Esophagus squamous epithelium (tissue), 5 donors: ENCODE measurements at places on chromosomes 11 and 22.
A peak's percentile ranks its signal among the peaks of the same experiment; 100 is the strongest.

DNA sequence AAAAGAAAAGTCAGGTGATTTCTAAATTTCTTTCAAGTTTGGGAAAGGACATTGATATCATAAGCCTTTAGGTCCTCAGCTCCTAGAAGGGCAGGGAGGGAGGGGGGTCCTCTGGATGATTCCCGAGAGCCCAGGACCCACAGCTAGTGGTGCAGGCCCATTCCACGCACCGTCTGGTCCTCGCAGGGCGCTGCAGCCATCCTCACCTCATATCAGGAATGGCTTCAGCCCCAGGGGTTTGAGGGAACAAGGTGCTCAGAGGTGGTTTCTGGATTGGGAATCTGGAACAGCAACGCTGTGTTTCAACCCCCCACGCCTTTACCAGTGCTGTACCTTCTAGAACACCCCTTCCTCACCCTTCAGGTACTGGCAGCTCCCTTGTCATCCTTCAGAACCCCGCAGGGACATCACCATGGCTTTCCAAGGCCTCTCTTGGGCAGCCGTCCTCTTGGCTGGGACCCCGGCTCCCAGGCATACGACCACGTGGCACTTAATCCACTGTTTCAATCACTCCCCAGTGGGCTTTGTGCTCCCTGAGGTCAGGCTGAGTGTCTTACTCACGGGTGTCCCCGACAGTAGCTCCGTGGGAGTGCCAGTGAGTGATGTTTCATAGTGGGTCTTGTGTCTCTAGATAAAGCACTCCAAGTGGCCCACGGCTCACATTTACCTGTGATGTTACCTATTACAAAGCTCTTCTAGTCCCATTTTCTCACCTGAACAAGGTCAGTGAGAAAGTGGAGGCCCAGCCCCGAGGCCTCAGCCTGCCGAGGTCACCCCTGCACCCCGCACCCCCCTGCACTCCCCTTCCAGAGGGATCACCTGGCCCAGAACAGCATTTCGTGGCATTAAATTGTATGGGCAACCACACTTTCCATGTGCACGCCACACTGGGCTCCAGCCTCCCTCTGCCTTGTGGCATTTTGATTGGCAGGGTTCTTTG lies 93.9 kb downstream of the MORC2 start:
- H3K4me1 ChIP-seq = no peaks in the 10 kb centered on the region
- H3K27me3 ChIP-seq = no peaks in the 10 kb centered on the region
- H3K36me3 ChIP-seq = no peaks in the 10 kb centered on the region
- H3K4me3 ChIP-seq = no peak overlapping the region

DNA sequence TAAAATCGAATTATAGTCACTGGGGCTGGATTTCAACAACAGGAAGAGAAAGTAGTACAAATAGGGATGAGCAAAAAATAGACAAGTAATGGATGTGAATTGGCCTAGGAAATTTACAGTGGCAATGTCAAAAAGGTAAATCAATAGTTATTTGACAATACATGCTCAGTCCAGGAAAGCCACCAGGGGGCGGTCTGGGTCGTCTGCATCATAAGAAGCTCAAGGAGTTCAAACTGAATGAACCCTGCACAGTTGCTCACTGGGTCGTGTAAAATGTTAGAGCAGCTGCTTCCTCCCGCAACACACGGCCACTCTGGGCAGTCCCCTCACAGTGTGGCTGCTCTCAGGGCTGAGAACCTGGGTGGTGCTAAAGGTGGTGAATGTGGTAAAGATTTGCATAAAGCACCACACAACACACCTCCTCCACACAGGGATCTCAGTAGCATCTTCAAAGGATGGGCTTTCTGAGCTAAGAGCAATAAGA lies 85.9 kb downstream of the ZNF280B start:
- DNase-seq = peak; percentile 40
- H3K36me3 ChIP-seq = no peaks in the 10 kb centered on the region
- H3K4me3 ChIP-seq = no peak overlapping the region
- H3K4me1 ChIP-seq = no peaks in the 10 kb centered on the region

- H3K4me3 ChIP-seq = no peak overlapping the region
- DNase-seq = no peak
- H3K36me3 ChIP-seq = no peaks in the 10 kb centered on the region
- no peaks in the 10 kb centered on the region for H3K27me3 ChIP-seq
- no peaks in the 10 kb centered on the region for H3K4me1 ChIP-seq
Observed at GRCh38 chr22:49412236-49412635, 415.4 kb downstream of the BRD1 start.

DNA sequence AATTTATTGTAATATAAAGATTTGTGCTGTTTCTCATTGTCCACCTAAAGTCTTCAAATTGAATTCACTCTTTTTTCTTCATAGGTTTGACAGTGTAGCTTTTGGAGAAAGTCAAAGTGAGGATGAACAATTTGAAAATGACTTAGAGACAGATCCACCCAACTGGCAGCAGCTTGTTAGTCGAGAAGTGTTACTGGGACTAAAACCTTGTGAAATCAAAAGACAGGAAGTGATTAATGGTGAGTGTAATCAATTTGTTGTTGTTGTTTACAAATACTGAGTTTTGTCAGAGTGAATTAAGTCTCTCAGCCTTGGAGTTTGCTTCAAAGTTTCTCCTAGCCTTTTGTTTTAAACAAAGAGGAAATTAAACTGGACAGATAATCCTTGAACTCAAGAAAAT lies 53.6 kb upstream of the GRIK4 start:
- no peaks in the 10 kb centered on the region for H3K27me3 ChIP-seq
- H3K36me3 ChIP-seq = peaks cover 10% of the 10 kb centered on the region
- no peak overlapping the region for H3K4me3 ChIP-seq
- no peak for DNase-seq
- H3K27ac ChIP-seq = no peak overlapping the region
- no peaks in the 10 kb centered on the region for H3K4me1 ChIP-seq

DNA sequence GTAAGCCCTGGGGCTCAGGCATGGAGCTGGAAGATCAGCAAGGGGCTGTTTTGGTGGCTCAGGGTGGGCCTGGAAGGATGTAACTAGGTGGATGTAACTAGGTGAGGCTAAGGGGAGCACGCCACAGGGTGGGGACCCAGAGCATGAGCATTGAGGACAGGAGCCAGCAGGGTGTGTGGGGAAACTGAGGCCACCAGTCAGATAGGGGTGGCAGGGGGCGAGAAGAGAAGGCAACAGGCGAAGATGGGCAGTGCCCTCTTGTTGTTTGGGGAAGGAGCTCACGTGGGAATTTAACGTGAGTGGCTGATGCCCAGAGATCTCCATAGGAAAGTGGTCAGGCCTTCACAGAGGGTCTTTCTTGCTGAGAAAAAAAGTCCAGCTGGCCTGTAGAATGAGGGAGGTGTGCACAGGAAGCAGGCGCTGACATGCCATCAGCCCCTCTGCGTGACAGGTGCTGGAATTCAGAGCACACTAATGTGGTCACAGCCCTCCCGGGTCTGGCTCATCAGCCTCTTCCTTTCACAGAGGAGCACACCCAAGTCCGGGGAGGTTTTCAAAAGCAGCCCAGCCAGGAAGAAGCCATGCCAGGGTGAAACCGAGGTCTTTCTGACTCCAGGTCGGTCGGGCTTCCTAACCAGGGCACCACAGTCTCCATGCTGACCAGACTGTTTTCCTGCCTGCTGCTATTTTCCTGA lies 54.6 kb upstream of the PAX6 start:
- no peaks in the 10 kb centered on the region for H3K27me3 ChIP-seq
- DNase-seq = no peak
- no peak overlapping the region for H3K27ac ChIP-seq
- no peak overlapping the region for H3K4me3 ChIP-seq

DNA sequence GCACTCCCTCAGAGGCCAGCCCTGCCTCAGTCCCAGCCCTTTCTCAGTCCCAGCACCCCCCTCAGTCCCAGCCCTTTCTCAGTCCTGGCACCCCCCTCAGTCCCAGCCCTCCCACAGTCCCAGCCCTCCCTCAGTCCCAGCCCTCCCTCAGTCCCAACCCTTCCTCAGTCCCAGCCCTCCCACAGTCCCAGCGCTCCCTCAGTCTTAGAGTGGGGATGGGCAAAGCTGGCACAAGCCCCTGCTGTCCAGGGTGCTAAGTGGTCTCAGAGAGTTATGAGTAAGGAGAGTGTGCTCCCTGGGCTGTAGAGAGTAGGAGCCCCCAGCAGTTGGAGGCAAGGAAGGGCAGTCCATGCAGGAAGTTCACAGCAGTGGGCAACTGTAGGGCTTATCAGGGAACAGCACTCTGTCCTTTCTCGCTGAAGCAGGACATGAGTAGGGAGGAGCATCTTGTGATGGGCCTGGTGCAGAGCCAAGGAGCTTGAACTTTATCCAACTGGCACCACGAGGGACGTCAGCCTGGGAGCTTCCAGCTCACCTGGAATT lies 51.4 kb upstream of the CRYBB3 start:
- no peak for DNase-seq
- H3K27ac ChIP-seq = peak overlapping the region; percentile 75
- peaks cover 3% of the 10 kb centered on the region for H3K36me3 ChIP-seq
- no peak overlapping the region for H3K4me3 ChIP-seq

GRCh38 chr22:31253949-31254348 lies 38.3 kb downstream of the PIK3IP1 start:
- no peaks in the 10 kb centered on the region for H3K27me3 ChIP-seq
- H3K27ac ChIP-seq = peak overlapping the region; percentile 71
- peaks cover 19% of the 10 kb centered on the region for H3K36me3 ChIP-seq
- DNase-seq = no peak
- H3K4me3 ChIP-seq = peak overlapping the region; percentile 9
- H3K4me1 ChIP-seq = peaks cover 17% of the 10 kb centered on the region

- H3K27me3 ChIP-seq = no peaks in the 10 kb centered on the region
- peaks cover 19% of the 10 kb centered on the region for H3K4me1 ChIP-seq
- DNase-seq = no peak
Observed at GRCh38 chr11:120256178-120256577, 16.2 kb downstream of the POU2F3 start.

DNA sequence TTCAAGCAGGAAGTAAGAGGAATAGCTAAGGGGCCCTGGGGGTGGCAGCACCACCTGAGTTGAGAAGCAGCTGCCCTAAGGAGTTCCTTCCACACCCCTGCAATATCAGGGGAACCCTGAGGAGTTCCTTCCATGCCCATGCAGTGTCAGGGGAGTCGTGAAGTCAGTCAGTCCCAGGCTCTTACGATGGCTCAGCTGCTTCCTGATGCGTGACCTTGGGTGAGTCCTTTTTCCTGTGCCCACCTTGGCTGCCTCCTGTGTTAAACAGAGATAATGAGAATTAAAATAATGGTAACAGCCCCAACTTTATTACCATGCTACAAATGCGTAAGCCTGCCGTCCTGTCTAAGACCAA lies 181.1 kb downstream of the MIAT start:
- H3K27me3 ChIP-seq = no peaks in the 10 kb centered on the region
- H3K4me1 ChIP-seq = no peaks in the 10 kb centered on the region
- DNase-seq = no peak
- H3K27ac ChIP-seq = no peak overlapping the region
- no peaks in the 10 kb centered on the region for H3K36me3 ChIP-seq

DNA sequence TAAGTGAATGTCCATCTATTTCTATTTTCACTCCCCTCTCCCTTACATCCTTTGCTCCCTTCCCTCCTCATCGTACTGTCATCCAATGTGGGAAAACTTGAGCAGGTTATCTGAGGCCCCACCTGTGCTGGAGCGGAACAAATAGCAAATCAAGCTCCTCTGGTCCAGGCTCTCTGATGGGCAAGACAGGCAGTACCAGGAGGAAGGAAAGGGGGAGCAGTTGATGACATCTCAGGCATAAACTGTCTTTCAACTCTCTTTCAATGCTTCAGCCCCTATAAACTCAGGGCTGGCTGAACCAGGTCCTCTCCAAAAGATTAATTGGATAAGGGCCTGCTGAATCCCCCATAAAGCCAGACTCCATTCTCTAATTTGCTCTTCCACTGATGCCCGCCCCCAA lies 1.5 kb upstream of the CCKBR start:
- peaks cover 17% of the 10 kb centered on the region for H3K4me1 ChIP-seq
- no peak overlapping the region for H3K4me3 ChIP-seq
- no peak for DNase-seq
- no peaks in the 10 kb centered on the region for H3K36me3 ChIP-seq

DNA sequence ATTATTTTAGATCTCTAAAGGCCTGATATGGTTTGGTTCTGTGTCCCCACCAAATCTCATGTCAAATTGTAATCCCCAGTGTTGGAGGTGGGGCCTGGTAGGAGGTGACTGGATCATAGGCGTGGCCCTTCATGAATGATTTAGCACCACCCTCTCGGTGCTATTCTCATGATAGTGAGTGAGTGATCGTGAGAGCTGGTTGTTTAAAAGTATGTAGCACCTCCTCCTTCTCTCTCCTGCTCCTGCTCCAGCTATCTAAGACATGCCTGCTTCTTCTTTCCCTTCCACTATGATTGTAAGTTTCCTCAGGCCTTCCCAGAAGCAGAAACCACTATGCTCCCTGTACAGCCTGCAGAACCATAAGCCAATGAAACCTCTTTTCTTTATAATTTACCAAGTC lies 114.1 kb downstream of the SERGEF start:
- H3K4me1 ChIP-seq = no peaks in the 10 kb centered on the region
- no peaks in the 10 kb centered on the region for H3K27me3 ChIP-seq
- DNase-seq = no peak
- H3K36me3 ChIP-seq = no peaks in the 10 kb centered on the region

- H3K27me3 ChIP-seq = no peaks in the 10 kb centered on the region
- H3K27ac ChIP-seq = no peak overlapping the region
- DNase-seq = no peak
- H3K4me3 ChIP-seq = no peak overlapping the region
- no peaks in the 10 kb centered on the region for H3K4me1 ChIP-seq
- H3K36me3 ChIP-seq = no peaks in the 10 kb centered on the region
Observed at GRCh38 chr11:69947793-69948255, 128.6 kb upstream of the FGF3 start.

DNA sequence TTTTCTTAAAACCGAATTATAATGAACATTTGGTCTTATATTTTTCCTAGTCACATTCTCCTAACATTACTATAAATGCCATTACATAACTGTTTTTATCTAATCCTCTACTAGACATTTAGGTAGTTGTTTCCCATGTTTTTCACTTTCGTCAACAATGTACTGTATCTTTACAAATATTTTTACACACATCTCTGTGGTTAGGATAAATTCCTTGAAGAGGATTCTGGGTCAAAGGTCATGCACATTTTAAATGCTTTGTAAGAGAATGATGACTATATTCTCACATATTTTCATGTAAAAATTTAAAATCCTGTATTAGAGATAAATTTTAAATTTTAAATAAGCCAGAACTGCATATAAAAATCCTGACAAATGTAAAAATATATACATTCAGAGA lies 61.3 kb upstream of the CLNS1A start:
- no peak overlapping the region for H3K27ac ChIP-seq
- H3K27me3 ChIP-seq = no peaks in the 10 kb centered on the region
- H3K4me3 ChIP-seq = no peak overlapping the region
- DNase-seq = no peak
- peaks cover 11% of the 10 kb centered on the region for H3K36me3 ChIP-seq

DNA sequence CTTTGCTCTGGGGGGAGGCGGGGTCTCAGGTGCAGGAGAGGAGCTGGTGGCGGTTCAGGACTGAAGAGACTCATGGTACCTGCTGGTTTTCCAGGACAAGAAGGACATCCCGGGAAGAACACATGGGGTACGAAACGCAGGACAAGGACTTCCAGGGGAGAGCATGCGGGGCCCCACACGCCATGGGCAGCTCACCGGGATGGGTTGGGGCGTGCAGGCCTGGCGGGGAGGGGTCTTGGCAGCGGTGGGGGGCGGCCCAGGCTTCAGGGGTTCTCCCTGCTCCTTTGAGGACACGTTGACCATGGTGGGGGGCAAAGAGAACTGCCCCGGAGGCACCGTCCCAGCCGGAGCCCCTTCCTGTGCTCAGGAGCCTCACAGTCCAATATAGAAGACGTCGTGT lies 673.2 kb downstream of the BRD1 start:
- DNase-seq = no peak
- peaks cover 64% of the 10 kb centered on the region for H3K27me3 ChIP-seq
- no peaks in the 10 kb centered on the region for H3K4me1 ChIP-seq
